WERI-Rb-1 (cell line): ENCODE measurements at places on chromosomes 3 and 15.
A peak's percentile ranks its signal among the peaks of the same experiment; 100 is the strongest.

GRCh38 chr3:122215592-122216298 is 32.3 kb downstream of the CASR start:
- DNase-seq = no peak

DNA sequence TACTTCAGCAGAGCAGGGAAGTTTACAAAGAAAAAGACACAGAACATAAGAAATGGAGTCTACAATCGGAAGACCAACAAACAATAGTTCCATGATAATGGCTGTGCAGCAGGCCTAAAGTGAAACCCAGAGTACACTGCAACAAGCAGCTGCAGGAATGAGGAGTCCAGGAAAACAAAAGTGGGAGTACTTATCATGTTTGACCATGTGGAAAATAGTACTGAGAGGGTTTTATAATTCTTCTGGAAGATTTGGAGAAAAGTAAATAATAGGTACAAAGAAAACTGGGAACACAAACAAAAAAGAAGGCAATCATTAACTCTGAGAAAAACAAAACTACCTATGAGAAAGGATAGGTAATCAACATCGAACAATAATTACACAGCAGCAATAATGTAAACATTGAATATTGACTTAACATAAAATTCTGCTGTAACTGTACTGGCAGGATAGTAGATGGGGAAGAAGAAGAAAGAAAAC is 87.5 kb downstream of the NEK10 start:
- no peak for DNase-seq

GRCh38 chr3:72336821-72337479 is 511.3 kb downstream of the SHQ1 start:
- DNase-seq = peak; percentile 96

GRCh38 chr3:101091489-101091888 is 98.3 kb upstream of the ABI3BP start:
- no peak for DNase-seq

DNA sequence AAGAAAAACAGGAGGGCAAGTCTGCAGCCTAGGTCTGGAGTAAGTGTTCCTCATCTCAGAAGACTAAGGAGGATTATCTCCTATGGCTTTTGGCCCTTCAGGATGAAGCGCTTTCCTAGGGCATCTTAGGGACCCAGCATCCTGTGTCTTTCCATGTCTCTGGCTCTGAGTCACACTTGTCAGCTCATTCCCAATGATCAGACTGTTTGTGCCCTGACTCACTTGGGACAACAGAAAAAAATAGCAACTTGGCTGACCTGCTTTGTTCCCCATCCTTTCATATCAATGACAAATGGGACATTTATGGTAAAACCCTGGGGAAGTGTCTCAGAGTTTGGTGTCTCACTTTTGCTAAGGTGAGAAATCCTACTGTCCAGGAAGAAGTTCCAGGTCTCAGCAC is 76.2 kb upstream of the OXTR start:
- DNase-seq = no peak

DNA sequence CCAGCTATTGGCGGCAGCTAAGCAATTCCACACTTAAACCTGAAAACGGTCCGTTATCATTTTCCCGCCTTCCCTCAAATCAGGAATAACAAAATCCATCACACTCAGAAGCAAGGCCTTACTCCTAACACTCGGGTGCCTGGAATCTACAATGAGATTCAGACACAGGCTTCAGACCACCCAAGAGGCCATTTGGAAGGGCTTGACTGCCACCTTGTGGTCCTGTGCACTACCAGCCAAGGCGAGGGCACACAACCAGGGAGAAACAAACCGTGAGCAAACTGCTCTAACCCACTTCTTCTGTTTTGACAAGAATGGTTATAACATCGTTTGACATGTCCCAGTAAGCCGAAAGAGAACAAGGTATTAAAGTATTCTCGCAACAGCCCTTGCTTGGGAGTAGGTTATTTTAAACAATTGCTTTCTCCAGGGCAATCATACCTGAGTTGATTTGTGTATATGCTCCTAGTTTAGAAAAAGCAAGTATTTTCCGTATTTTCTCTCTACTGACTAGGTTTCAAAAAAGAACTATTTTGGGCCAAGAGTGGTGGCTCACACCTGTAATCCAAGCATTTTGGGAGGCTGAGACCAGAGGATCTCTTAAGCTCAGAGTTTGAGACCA is 40.1 kb upstream of the TAFA4 start:
- DNase-seq = peak; percentile 82

DNA sequence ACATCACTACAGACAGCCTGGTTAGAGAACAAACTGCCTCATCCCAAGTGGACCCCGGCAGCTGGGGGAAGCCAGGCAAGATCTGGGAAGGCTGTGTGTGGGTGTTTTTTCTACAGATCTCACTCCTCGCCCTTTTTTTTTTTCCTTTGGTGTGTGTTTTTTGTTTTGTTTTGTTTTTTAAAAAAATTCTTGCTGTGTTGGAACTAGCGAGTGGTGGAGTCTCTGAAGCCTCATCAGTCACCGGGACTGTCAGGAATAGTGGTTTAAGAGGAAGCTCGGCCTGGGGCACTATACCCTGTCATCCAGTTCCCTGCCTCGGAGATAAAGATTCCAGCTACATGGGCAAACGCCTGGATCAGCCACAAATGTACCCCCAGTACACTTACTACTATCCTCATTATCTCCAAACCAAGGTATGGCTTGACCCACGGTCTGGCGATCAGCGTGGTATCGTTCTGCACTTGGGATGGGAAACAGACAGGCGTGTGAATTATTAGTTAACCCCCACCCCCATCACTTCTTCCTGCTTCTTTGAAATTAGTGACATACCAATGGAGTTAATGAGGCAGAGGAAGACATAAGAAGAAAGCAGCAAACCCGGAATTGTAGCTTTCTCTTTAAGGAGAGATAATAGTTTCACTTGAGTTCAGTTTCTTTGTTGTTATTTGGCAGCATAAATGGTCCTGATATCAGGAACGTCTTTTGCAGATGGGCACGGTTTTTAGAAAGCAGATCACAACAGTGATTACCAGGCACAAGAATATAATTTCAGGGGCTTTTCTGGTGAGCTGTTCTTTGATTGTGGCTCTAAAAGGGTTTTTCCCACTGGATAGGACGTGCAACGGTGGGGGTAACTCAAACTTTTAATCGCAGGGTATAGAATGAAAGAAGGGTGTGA is 722 bp downstream of the RBMS3 start:
- no peak for DNase-seq

GRCh38 chr3:43028001-43028400 is 48.9 kb downstream of the GASK1A start:
- DNase-seq = no peak
